ENCODE measurements at places on chromosomes 16 and 17.

GRCh38 chr16:75860326-75861053 lies 134.2 kb upstream of the CPHXL start:
- no peak overlapping the region for H3K4me3 ChIP-seq
- H3K27me3 ChIP-seq = no peaks in the 10 kb centered on the region
- H3K36me3 ChIP-seq = no peaks in the 10 kb centered on the region
- no peak overlapping the region for H3K27ac ChIP-seq
- no peak for DNase-seq

- no peaks in the 10 kb centered on the region for H3K4me1 ChIP-seq
- no peak overlapping the region for H3K4me3 ChIP-seq
- H3K27ac ChIP-seq = no peak overlapping the region
- no peaks in the 10 kb centered on the region for H3K27me3 ChIP-seq
- DNase-seq = no peak
- no peaks in the 10 kb centered on the region for H3K36me3 ChIP-seq
These were observed 129.1 kb upstream of the HS3ST2 start for GRCh38 chr16:22684574-22685458.

DNA sequence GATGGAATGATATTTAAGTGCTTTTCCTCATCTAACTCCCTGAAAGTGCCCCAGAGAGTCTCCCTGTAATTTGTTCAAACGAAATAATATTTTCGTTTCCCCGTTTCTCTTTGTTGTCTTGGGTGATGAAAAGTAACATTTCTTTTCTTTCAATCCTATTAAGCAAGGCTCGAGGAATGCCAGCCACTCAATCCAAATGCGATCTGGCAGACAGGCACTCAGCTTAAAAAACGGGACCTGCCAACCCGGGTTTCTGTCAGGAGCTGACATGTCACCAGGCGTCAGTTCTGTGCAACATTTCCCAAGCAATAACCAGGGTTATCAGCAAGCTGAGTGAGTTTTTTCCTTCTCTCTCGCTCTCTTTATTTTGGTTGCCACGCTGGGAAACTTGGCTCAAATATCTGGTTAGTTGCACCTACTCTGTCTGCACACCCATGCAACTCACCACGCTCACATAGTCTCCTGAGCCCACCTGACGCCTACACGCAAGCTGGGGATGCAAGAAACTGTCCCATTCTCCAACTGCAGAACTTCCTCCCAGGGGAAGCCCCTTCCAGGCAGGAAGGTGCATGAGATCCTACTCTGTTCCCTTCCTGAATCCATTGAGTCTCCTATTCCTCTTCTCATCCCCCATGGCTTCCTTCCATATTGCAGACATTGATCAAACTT lies 208.2 kb downstream of the C16orf78 start:
- no peak overlapping the region for H3K4me3 ChIP-seq
- no peaks in the 10 kb centered on the region for H3K27me3 ChIP-seq
- no peak overlapping the region for H3K27ac ChIP-seq
- no peaks in the 10 kb centered on the region for H3K36me3 ChIP-seq
- no peaks in the 10 kb centered on the region for H3K4me1 ChIP-seq

- H3K4me3 ChIP-seq = no peak overlapping the region
- no peaks in the 10 kb centered on the region for H3K4me1 ChIP-seq
- no peaks in the 10 kb centered on the region for H3K36me3 ChIP-seq
- no peak for DNase-seq
These were observed 60.2 kb downstream of the HAPSTR1 start for GRCh38 chr16:9151597-9151996.

DNA sequence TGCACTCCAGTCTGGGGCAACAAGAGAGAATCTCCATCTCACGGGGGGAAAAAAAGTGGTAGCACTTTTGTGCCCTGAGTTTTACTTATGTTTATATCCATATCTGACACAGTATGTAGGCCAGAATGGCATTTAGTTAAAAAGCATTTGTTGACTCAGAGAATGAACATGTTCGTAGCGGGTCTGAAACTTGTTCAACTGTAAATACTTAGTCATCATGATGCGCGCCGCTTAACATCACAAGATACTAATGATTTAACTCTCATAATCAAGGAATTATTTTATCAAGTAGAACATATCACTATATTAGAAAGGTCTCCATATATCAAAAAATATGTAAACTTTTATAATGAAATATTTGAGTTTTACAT lies 55.3 kb upstream of the ITGA2B start:
- H3K36me3 ChIP-seq = no peaks in the 10 kb centered on the region
- no peaks in the 10 kb centered on the region for H3K4me1 ChIP-seq
- H3K4me3 ChIP-seq = no peak overlapping the region
- H3K27ac ChIP-seq = no peak overlapping the region

- H3K27ac ChIP-seq = peak overlapping the region; percentile 3
- H3K4me3 ChIP-seq = no peak overlapping the region
- H3K27me3 ChIP-seq = no peaks in the 10 kb centered on the region
- H3K36me3 ChIP-seq = no peaks in the 10 kb centered on the region
- DNase-seq = no peak
- H3K4me1 ChIP-seq = peaks cover 28% of the 10 kb centered on the region
These were observed 16.5 kb downstream of the DCUN1D3 start for GRCh38 chr16:20883554-20884239.

DNA sequence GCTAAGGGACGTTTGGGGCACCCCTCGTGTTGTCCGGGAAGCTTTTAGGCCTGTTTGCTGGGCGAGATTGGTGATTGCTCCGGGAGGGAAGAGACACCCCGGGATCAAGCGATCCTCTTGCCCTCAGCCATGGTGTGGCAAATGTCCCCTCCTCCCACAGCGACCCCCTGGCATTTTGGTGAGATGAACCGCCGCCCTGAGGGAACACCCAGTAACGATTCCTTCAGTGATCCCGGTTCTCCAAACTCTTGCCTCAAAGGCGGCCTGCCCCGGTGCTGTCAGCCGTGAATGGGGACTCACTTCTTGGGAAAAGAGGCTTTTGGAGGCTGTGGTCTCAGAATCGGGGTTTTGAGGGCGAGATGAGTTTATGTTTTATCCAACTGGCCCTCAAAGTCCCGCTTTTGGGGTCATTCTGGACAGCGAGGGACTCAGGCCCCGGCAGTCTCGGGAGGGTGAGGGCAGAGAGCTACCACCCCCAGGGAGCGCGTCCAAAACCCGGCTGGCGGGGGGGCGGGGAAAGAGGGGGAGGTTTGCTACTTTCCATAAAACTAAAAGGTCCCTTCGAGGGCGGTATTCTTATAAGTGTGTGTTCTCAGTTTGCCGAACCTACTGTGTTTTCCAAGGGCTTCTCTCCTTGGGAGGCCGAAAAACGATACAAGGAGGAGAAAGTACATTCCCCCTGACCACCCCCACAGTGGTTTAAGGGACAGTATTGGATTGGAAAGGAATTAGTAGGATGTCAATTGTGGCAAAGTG lies 232.7 kb downstream of the MRTFB start:
- no peak overlapping the region for H3K27ac ChIP-seq
- H3K36me3 ChIP-seq = no peaks in the 10 kb centered on the region
- DNase-seq = peak; percentile 31
- peak overlapping the region; percentile 64 for H3K4me3 ChIP-seq
- no peaks in the 10 kb centered on the region for H3K4me1 ChIP-seq

DNA sequence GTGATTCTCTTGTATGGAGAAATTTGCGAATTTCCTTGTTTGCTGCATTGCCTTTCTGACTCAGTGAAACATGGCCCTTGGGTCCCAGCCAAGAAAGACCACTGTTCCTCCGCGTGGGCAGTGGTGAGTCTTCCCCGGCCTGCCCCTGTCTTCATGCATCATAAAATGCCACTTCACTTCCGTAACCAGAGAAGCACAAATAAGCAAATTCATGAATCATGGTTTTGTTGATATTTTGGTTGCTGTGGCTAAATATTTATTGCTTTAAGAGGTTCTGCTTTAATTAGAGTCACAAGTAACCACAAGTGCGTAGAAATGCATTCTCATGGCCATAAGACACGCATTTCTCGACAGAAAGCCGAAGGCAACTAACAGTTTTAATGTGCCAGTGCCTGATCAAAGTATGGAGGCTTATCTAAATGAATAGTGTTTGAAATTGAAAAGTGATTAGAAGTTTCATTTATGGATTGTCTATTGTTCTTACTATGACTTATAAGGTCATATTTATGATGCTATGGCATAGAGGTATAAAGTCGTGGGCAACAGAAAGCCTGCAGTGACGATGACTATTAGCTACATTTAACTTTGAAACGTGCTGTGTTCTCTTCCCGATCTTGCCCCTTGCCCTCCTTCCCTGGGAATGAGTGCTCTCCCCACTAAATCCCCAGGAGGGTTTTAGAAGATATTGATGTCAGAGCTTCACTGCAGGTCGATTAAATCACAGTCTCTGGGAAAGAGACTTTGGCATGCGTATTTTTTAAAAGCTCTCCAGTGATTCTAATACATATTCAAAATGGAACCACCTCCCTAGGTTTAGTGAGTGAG lies 76.0 kb downstream of the WIPI1 start:
- H3K4me1 ChIP-seq = no peaks in the 10 kb centered on the region
- no peak overlapping the region for H3K27ac ChIP-seq
- H3K36me3 ChIP-seq = no peaks in the 10 kb centered on the region
- H3K4me3 ChIP-seq = no peak overlapping the region

GRCh38 chr16:23485257-23485614 lies 25.1 kb downstream of the GGA2 start:
- H3K4me1 ChIP-seq = no peaks in the 10 kb centered on the region
- peaks cover 9% of the 10 kb centered on the region for H3K36me3 ChIP-seq
- H3K27ac ChIP-seq = no peak overlapping the region
- H3K27me3 ChIP-seq = no peaks in the 10 kb centered on the region
- H3K4me3 ChIP-seq = no peak overlapping the region

DNA sequence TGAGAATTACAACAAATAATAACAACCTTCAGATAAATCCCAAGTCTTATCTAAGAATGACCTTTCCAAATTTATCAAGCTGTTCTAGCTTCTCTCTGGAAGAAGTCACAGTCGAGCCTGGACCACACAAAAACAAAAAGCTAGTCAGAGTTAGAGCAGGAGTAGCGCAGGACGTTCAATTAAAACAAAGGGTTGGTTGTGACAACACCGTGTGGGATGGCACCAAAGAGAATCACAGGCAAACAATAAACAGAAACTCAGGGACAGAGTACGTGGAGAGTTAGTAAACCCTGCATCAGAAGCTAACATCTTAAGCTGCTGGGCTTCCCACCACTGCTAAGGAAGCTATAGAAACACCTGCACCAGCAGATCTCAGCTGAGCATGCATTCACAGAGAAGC lies 23.8 kb downstream of the ARHGAP17 start:
- no peak overlapping the region for H3K27ac ChIP-seq
- no peak for DNase-seq
- peaks cover 49% of the 10 kb centered on the region for H3K4me1 ChIP-seq
- H3K4me3 ChIP-seq = no peak overlapping the region
- no peaks in the 10 kb centered on the region for H3K36me3 ChIP-seq
- no peaks in the 10 kb centered on the region for H3K27me3 ChIP-seq

- peak overlapping the region; percentile 47 for H3K27ac ChIP-seq
- H3K4me3 ChIP-seq = no peak overlapping the region
These were observed 217.8 kb upstream of the GSE1 start for GRCh38 chr16:85395207-85395912.

GRCh38 chr16:4733747-4734062 lies 366 bp downstream of the ANKS3 start:
- H3K27me3 ChIP-seq = no peaks in the 10 kb centered on the region
- H3K4me3 ChIP-seq = peak overlapping the region; percentile 99
- H3K4me1 ChIP-seq = no peaks in the 10 kb centered on the region

- no peak overlapping the region for H3K4me3 ChIP-seq
- no peaks in the 10 kb centered on the region for H3K4me1 ChIP-seq
- no peak overlapping the region for H3K27ac ChIP-seq
- H3K36me3 ChIP-seq = no peaks in the 10 kb centered on the region
These were observed 5.1 kb downstream of the ELMO3 start for GRCh38 chr16:67204076-67204475.

GRCh38 chr16:2358811-2359210 lies 18.3 kb upstream of the ABCA3 start:
- no peak overlapping the region for H3K27ac ChIP-seq
- H3K27me3 ChIP-seq = no peaks in the 10 kb centered on the region
- no peak for DNase-seq
- no peaks in the 10 kb centered on the region for H3K4me1 ChIP-seq

DNA sequence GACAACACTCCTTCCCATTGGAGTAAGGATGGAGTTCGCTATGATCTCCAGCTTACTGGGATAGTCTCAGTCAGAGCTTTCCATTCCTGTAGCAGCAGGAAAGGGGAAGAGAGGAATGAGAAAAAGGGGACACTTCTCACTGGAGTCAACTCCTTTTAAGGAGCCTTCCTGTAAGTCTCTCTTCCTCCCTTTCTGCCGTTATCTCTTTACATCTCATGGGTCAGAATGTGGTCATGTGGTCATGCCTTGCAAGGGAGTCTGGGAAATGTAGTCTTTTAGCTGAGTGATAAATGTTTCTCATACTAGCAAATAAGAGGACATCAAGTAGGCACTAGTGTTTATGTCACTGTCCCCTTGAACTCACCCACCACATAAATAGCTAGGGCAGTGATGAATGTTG lies 227.3 kb downstream of the HAPSTR1 start:
- H3K4me3 ChIP-seq = no peak overlapping the region
- peaks cover 3% of the 10 kb centered on the region for H3K4me1 ChIP-seq
- no peak overlapping the region for H3K27ac ChIP-seq
- no peaks in the 10 kb centered on the region for H3K36me3 ChIP-seq
- H3K27me3 ChIP-seq = no peaks in the 10 kb centered on the region

DNA sequence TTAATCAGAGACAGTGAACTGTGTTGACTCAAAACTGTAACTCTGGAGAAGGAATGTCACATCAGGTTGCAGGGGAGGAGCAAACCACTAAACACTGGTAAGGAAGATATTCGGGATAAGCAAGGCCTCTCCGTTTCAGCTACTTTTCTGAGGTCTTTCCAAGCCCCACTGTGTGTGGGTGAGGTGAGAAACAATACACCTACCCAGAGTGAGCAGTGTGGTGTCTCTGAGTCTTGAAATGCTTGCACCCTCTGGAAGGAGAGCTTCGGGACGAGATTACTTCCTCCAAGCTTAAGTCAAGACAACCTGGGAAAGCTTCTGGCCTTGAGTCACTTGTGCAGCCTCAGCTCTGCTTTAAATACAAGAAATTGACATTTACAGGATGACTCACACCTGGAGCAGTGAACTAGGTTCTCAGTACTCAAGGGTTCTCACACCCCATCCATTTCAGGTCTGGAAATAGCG lies 2.5 kb upstream of the MAP3K14 start:
- H3K27me3 ChIP-seq = no peaks in the 10 kb centered on the region
- peak overlapping the region; percentile 98 for H3K27ac ChIP-seq
- DNase-seq = peak; percentile 59
- H3K4me3 ChIP-seq = no peak overlapping the region
- H3K36me3 ChIP-seq = no peaks in the 10 kb centered on the region

- no peak overlapping the region for H3K27ac ChIP-seq
- H3K4me1 ChIP-seq = no peaks in the 10 kb centered on the region
- no peaks in the 10 kb centered on the region for H3K27me3 ChIP-seq
- no peak overlapping the region for H3K4me3 ChIP-seq
- H3K36me3 ChIP-seq = no peaks in the 10 kb centered on the region
These were observed 11.8 kb upstream of the STAC2 start for GRCh38 chr17:39237586-39237985.

Measured in colonic mucosa (tissue), 4 donors.